ENCODE measurements at places on chromosomes 2 and 18.

DNA sequence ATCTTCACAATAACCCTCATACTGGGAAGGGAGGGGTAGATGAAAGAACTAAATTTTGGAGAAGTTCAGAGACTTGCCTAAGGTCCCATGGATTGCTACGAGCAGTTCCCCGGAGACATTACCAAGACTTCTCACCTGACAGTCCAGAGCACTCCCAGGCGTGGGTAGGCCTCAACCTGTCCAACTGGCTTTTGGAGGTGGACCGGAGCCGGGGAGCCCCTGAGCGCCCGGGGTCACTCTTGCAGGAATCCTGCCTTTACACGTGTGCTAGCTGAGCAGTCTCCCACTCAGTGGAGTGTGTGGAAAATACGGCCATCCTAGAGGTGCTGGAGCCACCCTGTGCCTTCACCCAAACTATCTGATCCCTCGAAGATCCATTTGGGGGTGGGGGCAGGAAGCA, 8.0 kb downstream of the POMC start:
- no peak for DNase-seq

DNA sequence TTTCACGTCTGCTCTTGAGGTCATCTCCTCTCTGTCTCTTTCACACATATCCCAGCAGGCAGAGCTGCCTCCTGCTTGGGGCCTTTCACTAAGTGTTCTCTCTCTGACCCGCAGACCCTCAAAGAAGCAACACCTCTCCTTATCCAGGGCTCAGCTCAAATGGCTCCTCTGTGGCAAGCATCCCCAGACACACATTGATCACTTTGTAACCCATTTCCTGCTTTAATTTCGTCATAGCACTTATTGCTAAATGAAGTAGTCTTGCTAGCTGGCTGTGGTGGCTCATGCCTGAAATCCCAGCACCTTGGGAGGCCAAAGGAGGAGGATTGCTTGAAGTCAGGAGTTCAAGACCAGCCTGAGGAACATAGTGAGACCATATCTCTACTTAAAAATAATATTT, 41.4 kb downstream of the SGPP2 start:
- DNase-seq, result no peak

DNA sequence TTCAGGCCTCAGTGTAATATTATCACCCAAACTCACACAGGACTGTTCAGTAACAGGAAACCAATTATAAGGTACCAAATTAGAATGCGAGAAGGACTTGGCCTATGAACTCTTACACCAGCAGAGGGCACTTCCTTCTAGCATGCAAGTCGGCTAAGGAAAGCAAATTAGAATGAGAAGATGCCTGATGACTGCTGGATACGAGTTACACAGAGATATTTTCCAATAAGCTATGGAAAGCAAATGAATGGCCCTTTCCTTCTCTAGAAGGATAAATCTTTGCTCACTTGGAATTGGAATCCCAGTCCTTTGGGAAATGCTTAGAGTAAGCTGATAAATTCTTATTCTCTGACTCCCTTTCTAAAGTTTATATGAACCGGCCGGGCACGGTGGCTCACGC, 109.8 kb downstream of the AP1S3 start:
- no peak for DNase-seq

- DNase-seq, result no peak
Measured at GRCh38 chr18:12001421-12001820, 20.1 kb downstream of the IMPA2 start.

GRCh38 chr18:21894619-21895367, 154.2 kb downstream of the MIB1 start:
- no peak for DNase-seq

DNA sequence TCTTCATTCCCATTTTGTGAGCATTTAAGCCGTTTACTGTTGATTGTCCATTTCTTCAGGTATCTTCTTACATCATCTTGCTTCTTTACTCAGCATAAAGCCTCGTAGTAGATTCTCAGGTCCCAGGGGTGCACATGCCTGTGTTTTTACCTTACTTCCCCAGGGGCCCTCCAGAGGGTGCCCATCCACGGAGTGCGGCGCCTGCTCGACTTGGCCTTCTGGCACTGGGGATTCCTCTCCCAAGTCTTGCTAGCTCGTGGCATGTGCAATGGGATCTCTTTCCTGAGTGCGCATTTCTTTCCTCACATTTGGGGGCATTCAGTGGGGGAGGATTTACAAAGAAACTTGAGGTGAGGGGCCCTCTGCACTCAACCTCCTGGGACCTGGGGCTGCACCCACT, 148.1 kb downstream of the AGAP1 start:
- DNase-seq, result no peak

DNA sequence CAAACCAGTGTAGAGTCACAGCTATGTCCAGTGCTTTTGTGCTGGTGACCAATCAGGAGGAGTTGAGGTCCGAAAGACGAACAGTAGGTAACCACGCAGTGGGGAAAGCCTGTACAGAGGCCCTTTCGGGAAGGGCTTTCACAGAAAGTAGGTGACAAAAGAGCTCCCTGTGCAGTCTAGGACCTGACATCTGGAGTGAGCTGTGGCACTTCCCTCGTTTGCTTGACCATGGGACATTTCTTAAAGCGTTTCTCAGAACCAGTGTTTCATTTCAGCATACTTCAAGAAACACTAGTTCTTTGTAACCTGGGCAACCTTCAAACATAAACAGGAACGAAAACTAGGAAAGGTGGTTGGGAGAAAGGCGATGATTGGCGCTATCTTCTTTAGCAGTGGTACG, 55.7 kb upstream of the ITM2C start:
- DNase-seq, result no peak

GRCh38 chr2:147161746-147162145, 683.1 kb upstream of the ACVR2A start:
- no peak for DNase-seq

DNA sequence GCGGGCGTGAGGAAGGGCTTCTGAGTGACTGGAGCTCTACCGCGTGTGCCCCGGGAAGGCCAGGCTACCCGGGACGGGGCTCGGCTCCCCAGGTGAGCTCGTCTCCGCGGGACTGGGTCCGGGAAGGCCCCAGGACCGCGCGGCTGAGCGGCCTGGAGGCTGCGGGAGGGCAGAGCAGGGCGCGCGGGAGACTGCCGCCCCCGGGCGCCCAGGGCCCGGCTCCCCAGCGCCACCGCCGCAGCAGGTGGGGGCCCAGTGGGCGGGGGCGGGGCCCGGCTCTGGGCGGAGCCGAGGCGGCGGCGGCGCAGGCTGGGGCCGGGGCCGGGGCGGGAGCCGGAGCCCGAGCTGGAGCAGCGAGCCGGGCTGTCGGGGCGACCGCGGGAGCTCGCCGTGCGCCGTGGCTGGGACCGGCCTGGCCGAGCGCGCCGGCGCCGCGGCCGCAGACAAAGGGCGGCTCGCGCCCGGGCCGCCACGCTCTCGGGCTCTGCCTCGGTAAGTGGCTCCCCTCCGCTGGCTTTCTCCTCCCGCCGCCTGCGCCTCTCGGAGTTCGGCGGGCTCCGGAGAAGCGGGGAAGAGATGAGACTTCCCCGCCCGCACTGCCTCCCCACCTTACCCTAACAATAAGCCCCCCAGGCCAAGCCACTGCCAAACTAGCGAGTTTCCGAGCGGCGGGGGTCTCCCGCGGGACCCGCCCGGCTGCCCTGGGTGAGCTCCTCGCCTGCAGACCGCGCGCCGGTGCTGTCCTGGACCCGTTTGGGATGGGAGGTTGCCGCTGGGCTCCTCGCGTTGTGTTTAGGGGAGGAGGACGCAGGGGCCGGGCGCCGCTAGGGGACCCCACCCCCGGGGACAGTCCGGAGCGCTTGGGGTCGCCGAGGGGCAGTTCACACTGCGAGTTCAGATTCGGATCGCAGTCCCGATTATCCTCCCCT, at the start of gene MAPK4:
TSS of gene MAPK4 (plus strand) at position 336 of the 929 bp plus-strand sequence. CDS start 103,872 bp downstream, outside the sequence.
- DNase-seq, result no peak

GRCh38 chr2:109089602-109090300, 39.3 kb upstream of the SH3RF3 start:
- no peak for DNase-seq

DNA sequence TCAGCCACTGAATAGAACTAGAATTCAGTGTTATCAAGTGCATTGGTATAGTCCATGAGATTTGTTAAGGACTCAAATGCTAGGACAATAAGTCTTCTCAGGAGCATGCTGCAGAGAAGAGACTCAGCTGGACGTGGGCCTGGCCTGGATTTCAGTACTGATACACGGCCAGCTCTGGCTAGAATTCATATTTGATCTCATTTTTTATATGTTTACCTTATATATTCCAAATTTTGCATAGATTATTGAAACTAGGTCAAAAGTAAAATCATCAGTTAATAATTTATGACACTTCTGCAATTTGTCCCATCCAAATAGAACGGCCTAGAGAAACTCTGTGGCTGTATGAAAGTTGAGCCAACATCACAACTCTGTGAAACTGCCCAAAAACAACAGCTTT, 262.0 kb downstream of the DLGAP1 start:
- no peak for DNase-seq

- DNase-seq, result no peak
Measured at GRCh38 chr2:220764171-220764570, 807.9 kb downstream of the EPHA4 start.

DNA sequence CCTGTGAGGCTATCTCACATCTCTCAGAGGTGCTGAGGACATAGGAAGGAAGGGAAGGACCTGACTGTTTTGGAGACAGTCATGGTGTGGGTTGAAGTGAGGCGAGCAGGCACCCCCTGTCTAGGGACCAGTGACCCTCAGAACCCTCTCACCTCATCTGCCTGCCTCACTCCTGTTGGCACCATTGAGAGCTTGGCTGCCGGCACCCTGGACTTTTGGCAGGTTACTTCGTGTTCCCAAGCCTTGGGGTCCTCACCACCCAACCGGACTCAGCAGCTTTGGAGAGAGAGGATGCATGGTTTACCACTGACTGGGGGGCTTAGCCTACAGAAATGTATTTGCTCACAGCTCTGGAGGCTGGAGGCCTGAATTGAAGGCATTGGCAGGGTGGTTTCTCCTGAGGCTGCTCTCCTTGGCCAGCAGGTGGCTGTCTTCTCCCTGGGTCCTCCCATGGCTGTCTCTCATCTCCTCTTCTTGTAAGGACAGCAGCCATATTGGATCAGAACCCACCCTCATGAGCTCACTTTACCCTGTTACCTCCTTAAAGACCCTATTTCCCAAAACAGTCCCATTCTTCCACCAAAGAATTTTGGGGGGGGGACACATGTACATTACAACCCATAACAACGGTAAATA, 142.0 kb downstream of the TSN start:
- DNase-seq, result no peak

- DNase-seq, result no peak
Measured at GRCh38 chr2:62349788-62350187, 153.9 kb downstream of the B3GNT2 start.

DNA sequence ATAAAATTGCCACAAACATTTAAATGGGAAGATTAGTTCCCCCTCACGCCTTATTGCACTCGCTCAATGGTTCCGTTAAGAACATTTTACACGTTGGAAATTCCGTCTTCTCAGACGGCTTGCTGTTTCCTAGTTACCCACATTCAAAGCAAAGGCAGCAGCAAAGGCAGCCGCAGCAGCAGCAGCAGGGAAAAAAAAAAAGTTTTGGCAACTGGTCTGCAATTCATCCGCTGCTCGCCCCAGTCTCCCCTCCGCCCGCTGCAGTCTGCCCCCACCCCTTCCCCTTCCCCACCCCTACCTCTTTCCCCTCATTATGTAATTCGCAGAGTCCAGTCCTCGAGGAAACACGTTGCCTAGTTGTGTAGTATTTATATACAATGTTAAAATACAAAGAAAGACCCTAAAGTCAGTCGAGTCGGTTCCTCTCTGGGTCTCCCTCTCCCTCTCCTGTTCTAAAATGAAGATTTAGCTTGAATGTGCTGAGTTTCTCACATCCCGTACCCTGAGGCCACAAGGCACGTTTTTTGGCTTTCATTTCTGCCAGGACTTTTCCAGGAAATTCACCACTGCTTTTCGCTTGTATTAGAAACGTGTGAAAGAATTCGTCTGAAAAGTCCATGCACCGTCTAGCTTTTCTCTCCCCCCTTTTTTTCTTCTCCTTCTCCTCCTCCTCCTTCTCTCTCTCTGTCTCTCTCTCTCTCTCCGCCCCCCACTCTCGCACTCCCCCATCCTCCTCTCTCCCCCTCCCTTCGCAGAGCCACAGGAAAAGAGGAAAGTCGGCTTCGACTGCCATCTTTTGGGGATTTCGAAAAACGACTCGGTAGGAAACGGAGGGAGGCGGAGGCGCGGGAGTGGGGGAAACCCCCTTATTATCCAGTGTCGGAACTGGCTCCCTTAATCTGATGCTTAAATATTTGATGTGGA, 140.0 kb downstream of the MEIS1 start:
- no peak for DNase-seq

GRCh38 chr2:73307720-73308119, 14.4 kb upstream of the EGR4 start:
- no peak for DNase-seq
